Endothelial cell (in vitro differentiated cells): ENCODE measurements at places on chromosomes 2 and 18. TPM values are rescaled to one million over a fixed set of nuclear protein-coding genes. Genes with fewer than 3 reads are reported as not detected.

GRCh38 chr18:37272841-37273240 is 292.8 kb downstream of the CELF4 start:
- H3K4me1 ChIP-seq = peaks cover 6% of the 10 kb centered on the region
- no peak for DNase-seq
- no peak overlapping the region for H3K27ac ChIP-seq
- H3K27me3 ChIP-seq = peaks cover 14% of the 10 kb centered on the region

Gene ZSWIM2
- total RNA-seq = not detected

DNA sequence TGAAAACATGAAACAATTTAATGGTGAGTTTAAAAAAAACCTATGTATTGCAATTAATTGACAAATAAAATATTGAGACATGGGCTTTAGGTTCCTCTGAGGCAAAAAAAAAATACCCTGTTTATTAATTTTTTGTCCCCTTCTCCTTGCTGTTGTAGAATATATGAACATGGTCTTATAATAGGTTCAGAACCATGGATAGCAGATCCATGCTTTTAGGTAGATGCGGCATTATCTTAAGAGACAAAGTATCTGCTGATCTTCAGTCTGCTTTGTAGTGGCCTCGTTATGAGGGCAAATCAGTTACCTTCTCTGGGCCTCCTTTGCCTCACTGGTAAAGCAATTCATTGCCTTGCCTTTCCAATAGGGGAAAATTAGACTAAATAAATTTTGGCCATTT is 850.7 kb downstream of the NRXN1 start:
- DNase-seq = no peak
- H3K27ac ChIP-seq = no peak overlapping the region
- H3K27me3 ChIP-seq = no peaks in the 10 kb centered on the region
- no peaks in the 10 kb centered on the region for H3K36me3 ChIP-seq

Gene MC5R
- total RNA-seq = 0.56 TPM

GRCh38 chr2:134762508-134762907 is 43.7 kb upstream of the TMEM163 start:
- no peak for DNase-seq
- no peaks in the 10 kb centered on the region for H3K27me3 ChIP-seq
- no peak overlapping the region for H3K4me3 ChIP-seq
- peak overlapping the region; percentile 9 for H3K27ac ChIP-seq
- no peaks in the 10 kb centered on the region for H3K36me3 ChIP-seq

GRCh38 chr18:36688020-36688965 is 140.5 kb downstream of the TPGS2 start:
- H3K27ac ChIP-seq = no peak overlapping the region
- H3K27me3 ChIP-seq = no peaks in the 10 kb centered on the region

- no peak for DNase-seq
- no peaks in the 10 kb centered on the region for H3K36me3 ChIP-seq
- no peak overlapping the region for H3K27ac ChIP-seq
- no peaks in the 10 kb centered on the region for H3K27me3 ChIP-seq
- peaks cover 14% of the 10 kb centered on the region for H3K4me1 ChIP-seq
- no peak overlapping the region for H3K4me3 ChIP-seq
Measured at GRCh38 chr2:158498749-158499136, 42.0 kb downstream of the PKP4 start.

Gene DCC
- 14.7 TPM for total RNA-seq

DNA sequence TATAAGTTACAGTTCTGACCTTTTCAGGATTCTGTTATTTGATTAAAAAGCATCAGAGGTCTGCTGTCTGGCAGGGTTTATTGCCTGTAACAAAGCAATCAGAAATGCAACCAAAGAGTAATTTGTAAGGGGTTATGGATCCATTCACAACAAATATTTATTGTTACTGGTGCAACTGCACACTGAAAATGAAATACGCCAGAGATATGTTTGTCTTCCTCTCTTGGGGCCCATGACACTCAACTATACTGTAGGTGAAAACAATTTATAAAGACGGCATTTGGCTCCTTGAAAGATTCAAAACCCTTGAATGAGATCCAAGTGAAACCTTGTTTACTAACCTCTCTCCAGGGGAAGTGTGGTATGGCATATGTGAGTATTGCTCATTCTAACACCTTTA is 452.2 kb downstream of the MBD2 start:
- no peak for DNase-seq
- no peaks in the 10 kb centered on the region for H3K36me3 ChIP-seq
- H3K4me3 ChIP-seq = no peak overlapping the region
- no peaks in the 10 kb centered on the region for H3K4me1 ChIP-seq
- H3K27me3 ChIP-seq = no peaks in the 10 kb centered on the region

Gene ATP6V1B1
- total RNA-seq = not detected
